ENCODE measurements at places on chromosomes 4 and X.

GRCh38 chr4:167102475-167102874, 131.8 kb downstream of the SPOCK3 start:
- no peak for DNase-seq

- DNase-seq, result no peak
Measured at GRCh38 chr4:41633321-41633720, 95.4 kb downstream of the LIMCH1 start.

DNA sequence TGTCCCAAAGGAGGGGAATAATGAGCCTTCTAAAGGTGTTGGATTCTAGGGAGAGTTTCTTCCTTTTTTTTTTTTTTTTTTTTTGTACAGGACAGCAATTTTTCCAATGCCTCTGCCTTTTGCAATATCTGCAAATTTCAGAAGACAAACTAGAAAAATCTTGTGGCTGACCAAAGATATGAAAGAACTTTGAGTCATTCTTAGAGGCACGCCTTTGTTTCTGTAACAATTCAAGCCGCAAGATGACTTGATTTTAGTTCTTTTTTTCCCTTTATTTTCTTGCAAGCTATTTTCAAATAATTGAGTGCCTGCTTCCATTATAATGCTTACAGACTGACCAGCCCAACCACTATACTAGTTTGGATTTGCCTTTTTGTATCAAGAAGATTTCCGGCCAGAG, 47.6 kb upstream of the UXT start:
- no peak for DNase-seq

- DNase-seq, result no peak
Measured at GRCh38 chrX:50876551-50876950, 34.0 kb upstream of the BMP15 start.

GRCh38 chr4:152062936-152063620, 302.3 kb upstream of the GATB start:
- no peak for DNase-seq

GRCh38 chrX:154511761-154512160, 4.3 kb downstream of the FAM3A start:
- DNase-seq, result no peak
